GM18507 (cell line): ENCODE measurements at places on chromosomes 7 and 10.

- DNase-seq, result no peak
Observed at GRCh38 chr7:147400925-147401324, 1189.6 kb upstream of the C7orf33 start.

DNA sequence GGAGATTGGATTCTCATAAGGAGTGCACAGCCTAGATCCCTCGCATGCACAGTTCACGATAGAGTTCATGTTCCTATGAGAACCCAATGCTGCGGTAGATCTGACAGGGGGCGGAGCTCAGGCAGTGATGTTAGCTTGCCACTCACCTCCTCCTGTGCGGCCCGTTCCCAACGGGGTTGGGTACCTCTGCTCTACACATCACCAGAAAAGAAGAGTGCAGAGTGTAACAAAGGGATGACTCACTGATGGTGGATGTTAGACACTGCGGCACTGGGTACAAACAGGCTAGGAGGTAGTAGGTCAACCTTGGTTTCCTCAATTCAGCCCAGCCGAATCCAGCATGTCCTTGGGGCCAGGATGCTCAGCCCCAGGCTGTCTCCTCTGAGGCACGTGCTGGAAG, 66.8 kb upstream of the CHST15 start:
- DNase-seq, result no peak

DNA sequence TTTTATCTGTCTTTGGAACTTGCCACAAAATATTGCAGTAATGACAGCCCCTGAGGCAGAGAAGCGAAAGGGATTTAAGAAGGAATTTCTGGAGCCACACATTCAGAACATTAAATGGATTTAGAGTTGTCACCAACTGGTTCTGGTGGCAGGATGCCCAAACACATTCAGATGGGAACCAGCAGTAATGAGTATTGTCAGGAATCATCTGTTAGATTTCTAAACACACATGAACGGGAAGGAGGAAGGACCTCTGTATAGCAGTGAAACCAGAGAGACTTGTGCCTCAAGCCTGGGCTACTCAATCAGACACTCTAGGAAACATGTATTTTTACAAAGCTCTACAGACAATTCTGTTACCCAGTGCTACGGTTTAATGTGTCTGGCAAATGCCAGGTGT, 103.8 kb upstream of the CCNY start:
- no peak for DNase-seq

DNA sequence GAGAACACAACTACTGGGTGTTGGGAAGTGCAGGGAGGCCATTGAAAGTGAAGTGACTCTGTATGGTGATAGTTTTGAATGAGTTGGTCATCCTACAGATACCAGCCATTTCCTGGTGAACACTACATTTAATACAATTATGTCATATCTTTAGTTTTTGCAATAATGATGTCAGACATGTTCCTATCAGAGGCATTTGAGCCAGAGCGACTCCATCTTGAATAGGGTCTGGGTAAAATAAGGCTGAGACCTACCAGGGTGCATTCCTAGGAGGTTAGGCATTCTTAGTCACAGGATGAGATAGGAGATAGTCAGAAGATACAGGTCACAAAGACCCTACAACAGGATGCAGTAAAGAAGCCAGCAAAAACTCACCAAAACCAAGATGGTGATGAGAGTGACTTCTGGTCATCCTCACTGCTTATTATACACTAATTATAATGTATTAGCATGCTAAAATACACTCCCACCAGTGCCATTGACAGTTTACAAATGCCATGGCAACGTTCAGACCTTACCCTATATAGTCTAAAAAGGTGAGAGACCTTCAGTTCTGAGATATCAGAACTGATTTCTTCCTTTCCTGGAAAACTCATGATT, 28.2 kb downstream of the ADK start:
- DNase-seq, result no peak

DNA sequence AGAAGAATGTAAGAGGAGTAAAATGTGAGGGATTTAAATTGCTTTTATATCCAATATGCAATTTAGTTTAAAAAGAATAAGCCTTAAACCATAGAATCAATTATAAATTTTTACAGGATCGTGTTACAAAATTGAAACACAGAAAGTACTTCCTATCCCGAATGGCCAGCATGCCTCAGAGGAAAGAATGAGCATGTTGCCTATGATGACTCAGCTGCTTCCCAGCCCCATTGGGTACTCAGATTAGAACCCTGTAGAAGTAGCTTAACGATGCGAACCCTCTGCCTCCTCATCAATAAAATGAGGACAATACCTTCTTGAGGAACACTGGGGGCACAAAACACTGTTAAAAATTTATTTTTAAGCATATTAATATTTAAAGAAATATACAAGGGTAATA, 113.4 kb upstream of the CDK1 start:
- no peak for DNase-seq

GRCh38 chr7:100604976-100605911, 3.1 kb downstream of the PCOLCE start:
- no peak for DNase-seq

- DNase-seq, result no peak
Observed at GRCh38 chr7:24227068-24227467, 56.9 kb upstream of the NPY start.

- no peak for DNase-seq
Observed at GRCh38 chr10:9895981-9896380, 1121.7 kb upstream of the CELF2 start.

DNA sequence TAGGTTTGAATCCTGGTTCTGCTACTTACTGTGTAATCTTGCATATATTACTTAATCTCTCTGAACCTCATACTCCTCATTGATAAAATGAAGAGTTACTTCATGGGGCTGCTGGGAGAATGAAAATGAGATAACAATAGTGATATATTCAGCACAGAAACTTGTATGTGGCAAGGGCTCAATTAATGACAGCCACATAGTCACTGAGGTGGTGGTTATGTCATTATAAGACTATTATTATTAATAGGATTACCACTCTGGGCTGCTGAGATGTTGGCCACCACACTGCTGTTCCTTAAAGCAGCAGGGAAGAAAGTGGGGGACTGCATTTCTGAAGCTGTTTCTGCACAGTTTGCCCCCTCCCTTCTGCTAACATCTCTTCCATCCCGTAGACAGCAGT, 100.4 kb upstream of the PDLIM1 start:
- no peak for DNase-seq

DNA sequence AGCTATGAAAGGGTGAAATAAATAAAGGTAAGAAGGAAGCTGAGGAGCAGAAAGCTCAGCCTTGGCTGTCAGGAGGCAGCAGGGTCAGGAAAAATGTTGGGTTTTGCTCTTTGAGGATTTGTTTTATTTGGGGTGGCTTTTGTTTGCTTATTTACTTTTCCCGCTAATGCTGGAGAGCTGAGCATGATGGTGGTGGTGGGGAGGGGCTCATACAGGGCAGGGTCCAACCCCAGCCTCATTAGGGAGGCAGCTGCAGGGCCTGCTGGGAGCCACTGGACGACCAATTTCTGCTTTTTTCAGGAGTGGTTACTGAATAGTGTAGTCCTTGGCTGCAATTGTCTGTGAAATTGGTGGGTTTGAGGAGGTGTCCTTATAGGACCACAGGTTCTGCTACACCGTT, 36.3 kb downstream of the CCM2 start:
- DNase-seq, result no peak

GRCh38 chr7:111918461-111918860, 287.7 kb downstream of the DOCK4 start:
- DNase-seq, result no peak

DNA sequence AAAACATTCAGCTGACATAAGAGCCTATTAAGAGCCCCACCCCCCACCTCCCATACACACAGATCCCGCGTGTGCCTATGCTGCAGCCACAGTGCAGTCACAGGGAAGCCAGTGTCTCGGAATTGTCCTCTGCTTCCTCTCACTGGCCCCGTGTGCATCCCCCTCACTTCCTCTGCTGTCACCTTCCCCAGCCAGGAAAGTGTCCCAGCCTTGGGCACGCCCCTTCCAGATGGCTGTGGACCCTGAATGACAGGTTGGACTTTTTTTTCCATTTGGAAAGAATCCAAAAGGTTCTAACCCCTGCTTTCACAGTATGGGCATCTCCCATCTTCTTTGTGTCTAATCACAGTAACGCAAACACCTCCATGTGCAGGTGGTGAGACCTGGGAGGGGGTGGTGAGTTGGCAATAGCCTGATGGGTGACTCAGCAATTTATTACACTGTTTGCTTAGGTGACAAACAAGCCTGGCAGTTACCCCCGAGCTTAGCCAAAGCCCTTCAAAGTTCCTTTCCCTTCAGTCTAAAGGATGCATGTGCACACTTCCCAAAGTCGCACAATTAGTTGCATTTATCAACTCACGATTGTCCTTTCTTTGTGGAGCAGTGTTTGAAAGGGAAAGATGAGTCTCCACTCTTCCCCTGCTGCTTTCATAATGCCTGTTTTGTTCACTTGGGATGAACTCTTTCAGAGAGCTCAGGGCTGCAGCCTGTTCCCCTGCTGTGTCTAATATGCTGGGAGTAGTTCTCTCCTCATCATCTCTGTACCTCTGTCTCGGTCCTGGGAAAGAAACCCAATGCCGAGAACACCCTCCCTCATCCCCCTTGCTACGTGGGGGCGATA, 67.5 kb upstream of the EFCAB10 start:
- no peak for DNase-seq

DNA sequence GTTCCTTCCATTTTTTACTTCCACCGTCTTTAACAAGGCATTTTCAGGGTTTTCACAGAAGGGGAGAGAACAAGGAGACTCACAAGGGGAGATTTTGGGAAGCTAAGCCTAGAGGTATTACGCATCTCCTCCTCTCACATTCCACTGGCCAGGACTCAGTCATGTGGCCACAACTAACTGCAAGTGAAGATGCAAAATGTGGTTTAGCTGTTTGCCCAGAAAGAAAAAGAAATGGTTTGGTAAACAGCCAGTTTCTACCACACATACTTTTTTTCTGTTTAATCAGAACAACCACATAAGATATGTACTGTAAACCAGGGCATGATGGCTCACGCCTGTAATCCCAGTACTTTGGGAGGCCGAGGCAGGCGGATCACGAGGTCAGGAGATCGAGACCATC, 21.4 kb upstream of the HELLS start:
- DNase-seq, result no peak

DNA sequence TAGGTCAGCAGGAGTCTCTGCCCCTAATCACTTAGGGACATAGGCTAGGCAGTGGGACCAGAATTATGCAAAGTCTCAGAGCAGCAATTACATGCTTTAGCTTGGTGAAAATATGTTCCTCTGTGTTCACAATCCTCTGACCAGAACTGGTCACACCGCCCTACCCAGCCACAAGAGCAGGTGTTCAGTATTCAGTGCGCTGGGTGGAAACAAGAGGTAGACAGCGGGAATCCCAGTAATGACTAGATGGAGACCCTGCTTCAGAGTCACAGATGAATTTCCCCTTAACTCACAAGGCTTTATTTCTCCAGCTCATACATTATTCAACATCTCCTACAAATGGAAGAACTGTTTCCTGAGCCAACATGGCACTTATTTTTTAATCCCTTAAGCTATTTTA, 763.7 kb upstream of the POM121L12 start:
- DNase-seq, result no peak

DNA sequence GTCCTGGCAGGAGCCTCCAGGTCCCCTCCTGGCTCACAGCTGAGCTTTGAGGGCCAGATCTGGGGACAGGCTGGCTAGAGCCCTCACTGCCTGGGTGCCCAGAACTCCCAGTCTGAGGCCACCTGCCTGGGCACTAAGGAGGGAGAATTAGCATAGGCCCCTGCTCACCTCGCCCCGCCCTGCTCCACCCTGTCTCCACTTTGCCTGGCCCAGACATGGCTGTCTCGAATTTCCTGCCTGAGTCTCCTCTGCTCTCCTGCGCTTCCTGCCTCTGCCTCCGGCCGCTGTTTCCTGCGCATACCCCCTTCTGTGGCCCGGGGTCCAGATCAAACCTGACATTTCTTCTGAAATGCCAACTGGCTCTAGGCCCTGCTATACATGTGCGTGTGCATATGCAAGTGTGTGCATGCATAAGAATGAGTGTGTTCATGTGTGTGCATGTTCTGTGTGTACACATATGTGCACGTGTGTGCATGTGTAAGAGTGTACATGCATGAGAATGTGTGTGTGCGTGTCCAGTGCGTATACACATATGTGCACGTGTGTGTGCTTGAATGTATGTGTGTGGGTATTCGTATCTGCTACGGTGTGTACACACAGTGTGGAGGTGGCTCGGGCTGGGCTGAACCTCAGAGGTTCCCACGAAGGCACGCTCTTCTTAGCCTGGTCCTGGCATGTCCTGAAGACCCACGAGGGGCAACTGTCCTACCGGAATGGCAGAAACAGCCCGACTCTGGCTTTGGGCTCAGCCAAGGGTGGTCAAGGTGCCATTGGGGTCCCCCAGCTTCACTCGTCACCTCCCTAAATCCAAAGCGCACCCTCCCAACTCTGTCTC, 64.9 kb downstream of the MYL10 start:
- DNase-seq, result no peak

DNA sequence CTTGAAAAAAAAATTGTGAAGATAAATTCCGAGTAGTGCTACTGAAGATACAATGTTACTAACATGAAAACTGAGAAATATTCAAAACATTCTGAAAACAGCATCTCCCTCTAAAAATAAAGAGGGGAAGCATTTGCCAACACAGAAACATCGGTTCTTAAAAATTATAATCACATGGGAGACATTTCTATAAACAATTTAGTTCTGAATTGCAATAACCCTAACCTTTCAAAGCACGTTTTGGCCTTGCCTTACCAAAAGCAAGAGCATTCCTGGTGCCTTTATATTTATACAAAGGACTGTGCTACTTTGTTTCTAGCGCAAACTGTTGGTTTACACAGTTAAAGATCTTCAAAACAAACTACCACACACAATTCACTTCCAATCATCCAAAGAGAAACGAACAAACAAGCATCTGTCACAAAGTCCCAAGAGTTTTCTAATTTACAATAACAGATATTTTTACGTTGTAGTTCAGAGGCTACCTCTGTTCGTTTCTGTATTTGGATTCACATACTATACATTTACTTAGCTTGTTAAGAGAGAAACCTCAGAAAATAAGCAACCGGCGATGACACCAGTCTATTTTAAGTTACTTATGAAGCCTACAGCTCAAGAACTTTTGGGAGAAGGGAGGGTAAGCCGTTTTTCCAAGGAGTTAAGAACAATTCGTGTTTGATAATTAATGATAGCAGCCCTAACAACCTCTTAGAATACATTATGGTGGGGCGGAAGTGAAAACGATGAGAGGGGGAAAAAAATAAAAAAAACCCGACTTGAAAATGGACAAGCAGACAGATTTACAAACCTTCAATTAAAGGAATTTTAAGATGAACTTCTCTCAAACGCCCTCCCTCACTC, 1.3 kb downstream of the ABI1 start:
- DNase-seq, result no peak

- DNase-seq, result peak; percentile 7
Observed at GRCh38 chr7:99767662-99768061, 16.3 kb downstream of the CYP3A4 start.

GRCh38 chr7:50774319-50774718, 8.4 kb downstream of the GRB10 start:
- DNase-seq, result no peak
